ENCODE measurements at places on chromosomes 12 and 14.

DNA sequence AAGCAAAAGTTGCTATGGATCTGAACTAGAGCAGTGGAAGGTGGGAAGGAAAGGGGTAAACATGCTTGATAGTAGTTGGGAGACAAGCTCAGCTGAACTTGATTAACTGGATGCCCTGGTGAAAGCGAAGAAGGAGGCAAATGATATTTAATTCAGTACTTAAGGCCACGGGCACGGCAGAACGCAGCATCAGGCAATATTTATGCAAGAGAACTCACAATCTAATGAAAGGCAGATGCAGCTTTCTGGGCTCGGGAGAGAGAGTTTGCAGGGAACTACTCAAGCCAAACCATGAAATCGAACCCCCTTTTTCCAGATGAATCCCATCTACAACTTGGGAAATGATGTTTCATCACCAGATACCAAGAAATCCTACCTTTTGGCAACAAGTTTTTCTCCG is 3.5 kb upstream of the CNIH1 start:
- no peak for DNase-seq

DNA sequence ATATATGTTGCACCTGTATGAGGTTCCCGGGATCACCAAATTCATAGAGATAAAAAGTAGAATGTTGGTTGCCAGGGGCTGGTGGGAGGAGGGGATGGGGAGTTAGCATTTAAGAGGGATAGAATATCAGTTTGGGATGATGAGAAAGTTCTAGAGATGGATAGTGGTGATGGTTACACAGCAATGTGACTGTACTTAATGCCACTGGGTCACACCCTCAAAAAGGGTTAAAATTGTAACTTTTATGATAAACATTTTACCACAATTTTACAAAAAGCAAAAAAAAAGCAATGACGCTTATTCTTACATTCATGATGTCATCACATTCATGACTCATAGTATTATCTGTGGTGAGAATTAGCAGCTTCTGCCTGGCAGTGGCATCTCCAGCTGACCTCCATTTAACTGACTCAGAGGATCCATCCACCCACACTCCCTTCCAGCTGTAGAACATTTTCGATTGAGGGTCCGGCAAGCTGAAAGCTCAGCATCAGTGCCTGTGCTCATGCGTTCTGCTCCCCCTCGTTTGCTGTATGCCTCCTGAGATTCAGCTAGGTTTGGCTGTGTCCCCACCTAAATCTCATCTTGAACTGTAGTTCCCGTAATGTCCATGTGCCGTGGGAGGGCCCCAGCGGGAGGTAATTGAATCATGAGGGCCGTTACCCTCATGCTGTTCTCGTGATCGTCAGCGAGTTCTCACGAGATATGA is 64.8 kb upstream of the TMEM260 start:
- no peak for DNase-seq

DNA sequence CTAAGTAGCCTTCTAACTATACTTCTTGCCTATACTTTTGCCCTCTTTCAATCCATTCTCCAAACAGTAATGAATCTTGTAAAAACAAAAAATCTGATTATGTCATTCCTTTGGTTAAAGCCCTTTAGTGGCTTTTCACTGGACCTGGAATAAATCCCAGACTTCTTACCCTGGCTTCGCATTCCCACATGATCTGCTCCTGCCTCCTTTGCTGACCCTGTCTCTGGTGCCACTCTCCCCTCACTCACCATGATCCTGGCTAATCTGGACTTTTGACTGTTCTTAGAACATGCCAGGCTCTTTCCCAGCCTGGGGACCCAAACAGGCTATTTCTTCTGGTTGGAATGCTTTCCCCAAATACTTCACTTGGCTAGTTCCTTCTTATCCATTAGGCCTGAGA is 7.9 kb downstream of the MIA2 start:
- no peak for DNase-seq

DNA sequence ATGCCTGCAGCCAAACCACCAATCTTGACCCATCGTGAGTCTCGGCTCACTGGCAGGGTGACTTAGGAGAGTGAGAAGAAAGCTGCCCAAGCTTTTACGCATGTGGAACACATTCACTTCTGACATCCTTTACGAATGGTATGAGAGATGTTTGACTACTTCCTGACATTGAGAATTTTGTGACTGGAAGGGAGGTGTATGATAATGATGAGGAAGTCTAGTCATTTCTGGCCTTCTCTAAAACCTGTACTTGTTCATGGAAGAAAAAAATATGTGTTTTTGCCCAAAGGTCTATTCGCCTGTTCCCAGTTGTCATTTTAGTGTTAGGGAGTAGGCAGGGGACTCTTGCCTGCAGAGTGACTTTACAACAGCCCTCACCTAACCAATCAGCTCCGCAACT is 227.2 kb upstream of the ATP2B1 start:
- no peak for DNase-seq

GRCh38 chr12:70876952-70877351 is 43.6 kb downstream of the PTPRR start:
- DNase-seq: no peak

DNA sequence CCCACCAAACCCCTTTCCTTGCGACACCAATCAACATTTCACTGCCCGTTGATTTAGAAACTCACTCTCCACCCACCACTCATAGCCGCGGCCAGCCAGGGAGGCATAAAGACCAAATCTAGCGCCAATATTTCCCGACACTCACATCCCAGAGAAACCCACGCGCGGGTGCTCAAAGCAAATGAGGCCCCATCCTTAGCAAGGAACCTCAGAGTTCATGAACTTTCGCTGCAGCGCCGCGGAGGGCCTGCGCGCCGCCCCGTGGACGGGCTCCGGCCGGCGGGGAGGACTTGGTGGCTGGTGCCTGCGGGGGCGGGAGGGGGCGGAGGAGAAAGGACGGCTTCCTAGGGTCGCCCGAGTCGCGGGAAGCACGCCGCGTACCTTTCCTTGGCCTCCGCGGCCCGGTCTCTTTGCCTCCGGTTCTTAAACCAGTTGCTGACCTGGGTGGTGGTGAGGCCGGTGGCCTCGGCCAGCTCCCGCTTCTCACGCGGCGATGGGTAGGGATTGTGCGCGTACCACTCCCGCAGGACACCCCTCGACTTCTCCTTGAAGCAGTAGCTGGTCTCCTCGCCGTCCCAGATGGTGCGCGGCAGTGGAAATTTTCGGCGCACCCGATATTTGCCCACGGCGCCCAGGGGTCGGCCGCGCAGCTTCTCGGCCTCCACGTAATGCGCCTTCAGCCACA is 886 bp downstream of the SIX1 start:
- DNase-seq: no peak

- DNase-seq: no peak
Measured at GRCh38 chr12:14258575-14258940, 106.9 kb upstream of the ATF7IP start.

DNA sequence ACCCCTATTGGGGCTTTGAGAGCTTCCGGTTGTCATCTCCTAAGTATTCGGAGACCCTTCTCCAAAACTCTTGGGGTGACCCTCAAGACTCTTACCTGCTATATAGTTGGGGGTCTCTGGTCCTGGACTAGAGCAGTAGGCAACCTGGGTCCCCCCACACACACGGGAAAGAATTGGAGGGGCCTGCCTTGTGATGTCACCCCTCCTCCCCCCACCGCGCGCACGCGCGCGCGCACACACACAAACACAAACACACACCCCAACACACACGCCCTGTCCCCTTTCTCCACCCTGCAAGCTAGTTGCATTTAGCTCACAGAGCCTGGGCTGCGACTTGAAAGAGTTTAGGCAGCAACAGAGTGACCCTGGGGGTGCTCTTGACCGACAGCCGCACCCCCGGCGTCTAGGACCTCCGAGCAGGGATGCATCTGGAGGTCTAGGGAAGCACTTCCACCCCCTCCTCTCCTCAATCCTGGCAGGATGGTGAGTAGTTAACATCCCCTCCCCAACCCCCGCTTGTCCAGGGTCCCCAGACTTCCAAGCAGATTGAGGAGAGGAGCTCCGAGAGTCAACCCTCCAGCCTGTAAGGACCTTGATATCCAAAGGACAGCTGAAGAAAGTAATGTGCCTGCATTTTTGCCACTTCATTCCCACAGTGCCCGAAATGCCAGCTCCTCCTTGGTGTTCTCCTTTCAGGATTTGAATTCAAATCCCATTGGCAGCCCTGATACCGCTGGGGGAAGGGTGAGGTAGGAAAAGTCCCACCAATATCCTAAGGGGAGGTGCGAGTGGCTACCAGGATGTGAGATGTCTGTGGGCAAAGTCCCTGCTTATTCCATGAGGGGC is 1.4 kb upstream of the DNAJC14 start:
- DNase-seq: peak; percentile 71

GRCh38 chr12:30515351-30515750 is 180.3 kb downstream of the IPO8 start:
- no peak for DNase-seq

- peak; percentile 69 for DNase-seq
Measured at GRCh38 chr12:67698672-67699581, 50.4 kb downstream of the DYRK2 start.

- DNase-seq: no peak
Measured at GRCh38 chr14:79016828-79017505, 846.8 kb downstream of the NRXN3 start.

- DNase-seq: no peak
Measured at GRCh38 chr12:109286652-109287051, 22.4 kb downstream of the FOXN4 start.

- no peak for DNase-seq
Measured at GRCh38 chr14:50501642-50502041, 30.7 kb downstream of the MAP4K5 start.

GRCh38 chr14:76695263-76695920 is 65.9 kb upstream of the VASH1 start:
- no peak for DNase-seq

GRCh38 chr14:76196980-76197695 is 45.4 kb downstream of the GPATCH2L start:
- DNase-seq: no peak

DNA sequence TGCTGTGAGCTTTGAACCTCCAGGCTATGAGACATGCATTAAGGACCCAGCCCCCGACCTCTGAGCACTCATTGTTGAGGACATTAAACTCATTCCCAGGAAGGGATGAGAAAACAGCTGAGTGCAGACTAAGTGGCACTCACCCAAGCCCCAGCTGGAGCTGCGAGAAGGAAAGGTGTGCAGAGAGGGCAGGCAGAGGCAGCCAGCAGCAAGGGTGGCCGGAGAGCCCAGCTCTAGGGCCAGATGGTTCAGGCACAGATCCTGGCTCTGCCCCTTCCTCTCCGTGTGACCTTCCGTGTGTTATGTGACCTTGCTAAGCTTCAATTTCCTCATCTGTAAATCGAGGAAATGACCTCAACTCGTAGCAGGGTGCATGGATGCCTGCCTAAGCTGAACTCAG is 3.7 kb downstream of the TSPAN11 start:
- DNase-seq: no peak

DNA sequence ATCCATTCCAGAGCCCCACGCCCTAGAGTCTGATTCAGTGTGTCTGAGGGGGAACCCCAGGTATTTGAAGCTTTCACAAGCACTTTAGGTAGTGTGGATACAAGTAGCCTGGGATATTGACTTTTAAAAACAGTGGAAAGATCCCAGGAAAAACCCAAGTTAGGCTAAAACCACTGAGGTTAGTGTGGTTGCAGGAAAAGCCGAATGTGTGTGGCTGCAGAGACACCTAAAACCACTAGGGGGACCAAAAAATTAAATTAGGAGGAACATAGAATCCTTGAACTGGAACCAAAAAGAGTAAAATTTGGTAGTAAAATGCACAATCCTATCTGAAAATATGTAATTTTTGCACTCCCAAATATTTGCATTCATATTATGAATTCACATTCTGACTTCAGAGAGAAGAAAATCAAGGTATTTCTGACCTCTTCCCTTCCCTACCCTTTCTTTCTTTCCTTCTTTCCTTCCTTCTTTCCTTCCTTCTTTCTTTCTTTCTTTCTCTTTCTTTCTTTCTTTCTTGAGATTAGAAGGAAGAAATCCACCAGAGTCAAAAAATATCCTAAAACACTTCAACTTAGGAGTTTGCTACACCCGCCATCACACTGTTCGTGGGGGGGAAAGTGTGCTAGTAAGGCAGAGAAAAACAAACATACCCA is 37.8 kb downstream of the SLCO1A2 start:
- DNase-seq: no peak

GRCh38 chr14:68337279-68337678 is 455.6 kb downstream of the ZFP36L1 start:
- no peak for DNase-seq

DNA sequence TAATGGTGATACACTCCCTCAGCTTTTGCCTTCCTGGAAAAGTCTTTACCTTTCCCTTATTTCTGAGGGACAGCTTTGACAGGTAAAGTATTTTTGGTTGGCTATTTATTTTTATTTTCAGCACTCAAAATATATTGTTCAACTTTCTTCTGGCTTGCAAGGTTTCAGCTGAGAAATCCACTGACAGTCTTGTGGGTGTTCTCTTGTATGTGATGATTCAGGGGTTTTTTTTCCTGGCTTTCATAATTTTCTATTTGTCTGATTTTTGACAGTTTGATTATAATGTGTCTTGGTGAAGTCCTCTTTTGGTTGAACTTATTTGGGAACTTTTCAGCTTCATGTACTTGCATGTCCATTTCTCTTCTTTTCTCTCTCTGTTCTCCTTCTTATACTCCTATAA is 73.7 kb upstream of the OTOGL start:
- DNase-seq: no peak

- no peak for DNase-seq
Measured at GRCh38 chr12:117484901-117485300, 123.5 kb upstream of the NOS1 start.

DNA sequence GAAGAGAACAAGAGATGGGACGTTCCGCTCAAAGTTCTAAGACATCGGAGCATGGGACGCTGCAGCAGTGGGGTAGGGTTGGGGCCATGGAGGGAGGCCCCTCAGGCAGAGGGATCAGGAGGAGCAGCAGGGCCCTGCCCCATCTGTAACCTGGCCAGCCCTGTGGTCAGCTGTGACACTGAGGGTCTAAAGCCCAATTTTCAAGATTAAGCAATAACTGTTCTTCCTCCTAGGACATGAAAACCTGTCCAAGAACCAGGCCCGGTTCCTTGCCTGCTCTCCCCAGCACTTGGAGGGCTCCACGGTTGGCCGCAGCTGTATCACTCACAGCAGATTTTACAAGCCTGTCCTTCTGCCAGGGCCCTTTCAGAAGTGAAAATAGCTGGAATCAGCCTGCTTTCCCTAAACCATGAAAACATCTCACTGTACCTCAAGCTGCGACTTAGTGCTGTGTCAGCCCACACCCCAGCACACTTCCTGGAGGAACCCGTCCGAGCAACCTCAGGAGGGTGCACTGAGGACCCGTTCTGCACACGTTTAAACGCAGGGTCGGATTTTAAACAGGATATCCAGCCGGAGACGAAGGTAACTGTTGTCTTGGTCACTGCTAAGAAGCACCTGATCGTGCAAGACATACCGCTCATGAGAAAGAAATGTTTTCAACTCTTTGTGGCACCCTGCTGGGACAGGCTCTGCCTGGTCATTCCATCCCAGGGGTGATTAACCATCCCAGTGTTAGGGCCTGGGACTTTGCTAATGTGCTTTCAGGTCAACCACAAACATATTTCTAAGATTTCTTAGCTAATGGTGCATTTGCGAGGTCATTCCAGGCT is 201.9 kb upstream of the DIO3 start:
- no peak for DNase-seq

GRCh38 chr12:61915420-61915819 is 344.8 kb upstream of the USP15 start:
- DNase-seq: no peak

GRCh38 chr12:8036346-8036745 is 3.8 kb downstream of the FOXJ2 start:
- DNase-seq: no peak
